CD4-positive, alpha-beta T cell treated with Interleukin-17A for 1 hour (primary cell): ENCODE measurements at places on chromosomes 6 and 20.

- DNase-seq, result no peak
Measured at GRCh38 chr6:80445751-80446150, 339.3 kb downstream of the BCKDHB start.

DNA sequence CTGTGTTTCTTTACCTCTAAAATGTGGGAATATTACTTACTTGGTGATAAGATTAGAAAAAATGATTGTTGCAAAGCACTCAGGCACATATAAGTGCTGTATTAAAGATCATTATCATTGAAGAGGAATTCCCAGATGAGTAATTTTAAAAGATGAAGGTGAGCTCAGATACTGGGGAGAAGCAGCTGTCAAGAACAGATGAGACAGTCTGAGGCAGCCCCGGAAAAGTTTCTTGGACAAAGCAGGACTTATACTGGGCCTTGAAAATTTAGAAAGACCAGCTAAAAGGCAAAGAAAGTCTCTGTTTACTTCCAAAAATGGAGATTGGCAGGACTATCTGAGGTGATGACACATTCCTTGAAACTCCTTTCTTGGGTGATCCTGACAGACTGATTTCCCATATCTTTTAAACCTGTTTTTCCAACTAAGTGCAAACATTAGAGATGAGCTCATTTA lies 93.8 kb upstream of the MARCKS start:
- no peak for DNase-seq

DNA sequence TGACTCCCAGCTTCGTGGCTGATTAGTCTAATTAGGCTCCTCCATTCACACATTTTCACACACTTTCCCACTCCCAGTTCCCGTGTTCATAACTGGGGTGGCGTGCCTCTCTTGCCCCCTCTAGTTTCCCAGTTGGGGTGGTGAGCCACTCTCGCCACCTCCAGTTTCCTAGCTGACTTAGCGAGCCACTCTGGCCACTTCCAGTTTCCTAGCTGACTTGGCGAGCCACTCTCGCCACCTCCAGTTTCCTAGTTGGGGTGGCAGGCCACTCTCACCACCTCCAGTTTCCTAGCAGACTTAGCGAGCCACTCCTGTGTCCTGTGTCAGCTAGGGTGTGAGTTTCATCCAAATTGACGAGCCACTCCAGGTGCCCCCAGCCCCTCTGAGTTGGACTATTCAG lies 7.4 kb upstream of the GMPR start:
- DNase-seq, result no peak

GRCh38 chr6:87661503-87661902 lies 40.5 kb downstream of the AKIRIN2 start:
- DNase-seq, result no peak

GRCh38 chr6:87384449-87384848 lies 23.3 kb upstream of the CFAP206 start:
- no peak for DNase-seq

DNA sequence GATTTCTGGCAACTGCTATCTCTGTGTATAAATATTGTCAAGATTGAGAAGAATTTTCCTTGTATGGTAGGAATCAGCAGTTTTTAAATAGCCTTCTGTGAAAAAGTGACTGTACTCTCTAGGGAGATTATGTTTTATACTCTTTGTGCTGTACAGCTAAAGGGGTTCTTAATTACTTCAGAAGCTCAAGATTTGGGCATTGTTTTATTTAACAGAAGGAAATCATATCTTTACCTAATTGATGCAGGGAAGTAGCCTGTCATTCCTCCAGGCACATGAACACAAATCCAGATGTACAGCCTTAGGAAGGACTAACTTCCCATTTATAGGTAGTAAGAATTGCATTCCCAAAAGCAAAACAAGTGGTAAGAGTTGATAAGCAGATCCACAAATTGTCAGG lies 1.3 kb downstream of the CALHM5 start:
- no peak for DNase-seq

DNA sequence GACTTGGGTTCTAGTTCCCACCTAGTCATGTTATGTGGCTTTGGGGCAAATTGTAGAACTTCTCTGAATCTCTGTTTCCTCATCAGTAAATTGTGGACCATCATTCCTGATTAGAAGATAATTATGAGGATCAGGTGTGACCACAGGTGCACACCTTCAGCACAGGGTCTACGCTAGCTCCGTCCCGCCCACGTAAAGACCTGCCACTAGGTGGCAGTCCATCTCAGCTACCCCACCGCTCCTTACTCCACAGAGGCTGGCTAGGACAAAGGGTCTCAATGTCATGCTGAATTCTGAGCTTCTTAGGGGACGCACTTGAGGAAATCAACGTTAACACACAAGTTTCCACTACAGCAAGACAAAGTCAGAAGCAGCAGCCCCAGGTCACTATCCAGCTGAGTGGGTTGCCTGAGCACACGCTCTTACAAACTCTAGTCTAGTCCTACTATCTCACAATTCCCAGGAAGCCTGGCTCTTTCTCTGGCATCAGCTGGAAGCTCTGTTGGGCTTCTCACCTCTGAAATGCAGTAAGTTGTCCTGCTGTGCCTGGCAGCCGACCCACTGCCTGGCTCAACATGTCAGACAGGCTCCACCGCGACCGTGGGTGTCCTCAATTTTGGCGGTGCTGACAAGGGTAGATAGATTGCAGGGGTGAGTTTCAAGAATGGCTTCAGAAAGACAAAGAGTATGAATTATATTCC lies 2.0 kb upstream of the PLCG1 start:
- DNase-seq, result peak; percentile 76

DNA sequence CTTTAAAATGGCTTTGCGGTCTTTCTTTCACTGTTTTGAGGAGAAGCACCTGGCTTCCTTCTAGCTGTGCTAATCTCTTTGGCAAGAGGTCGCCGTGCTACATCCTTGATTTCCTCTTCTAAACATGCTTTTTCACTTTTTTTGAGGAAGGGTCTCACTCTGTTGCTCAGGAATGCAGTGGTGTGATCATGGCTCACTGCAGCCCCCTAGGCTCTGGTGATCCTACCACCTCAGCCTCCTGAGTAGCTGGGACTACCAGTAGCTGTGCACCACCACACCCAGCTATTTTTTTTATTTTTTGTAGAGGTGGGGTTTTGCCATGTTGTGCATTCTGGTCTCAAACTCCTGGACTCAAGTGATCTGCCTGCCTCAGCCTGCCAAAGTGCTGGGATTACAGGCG lies 40.5 kb downstream of the RSPH3 start:
- DNase-seq, result no peak

DNA sequence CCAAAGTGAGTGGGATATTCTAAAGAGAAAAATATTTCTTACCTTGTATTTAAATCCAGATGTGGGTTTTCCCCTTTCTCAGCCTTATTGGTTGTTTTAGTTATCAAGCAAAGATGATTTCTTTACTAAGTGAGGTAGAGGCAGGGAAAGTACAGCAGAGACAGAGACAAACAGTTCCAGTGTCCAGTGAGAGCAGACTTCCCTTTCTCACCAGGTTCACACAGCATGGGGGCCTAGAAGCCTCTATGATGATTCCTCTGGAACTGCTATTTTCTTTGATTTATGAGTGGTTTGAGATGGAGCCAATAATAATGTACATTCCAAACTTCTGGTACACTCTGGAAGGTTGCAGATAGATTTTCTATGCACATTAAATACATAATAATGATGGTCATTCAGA lies 234.0 kb upstream of the MARCKS start:
- DNase-seq, result no peak

DNA sequence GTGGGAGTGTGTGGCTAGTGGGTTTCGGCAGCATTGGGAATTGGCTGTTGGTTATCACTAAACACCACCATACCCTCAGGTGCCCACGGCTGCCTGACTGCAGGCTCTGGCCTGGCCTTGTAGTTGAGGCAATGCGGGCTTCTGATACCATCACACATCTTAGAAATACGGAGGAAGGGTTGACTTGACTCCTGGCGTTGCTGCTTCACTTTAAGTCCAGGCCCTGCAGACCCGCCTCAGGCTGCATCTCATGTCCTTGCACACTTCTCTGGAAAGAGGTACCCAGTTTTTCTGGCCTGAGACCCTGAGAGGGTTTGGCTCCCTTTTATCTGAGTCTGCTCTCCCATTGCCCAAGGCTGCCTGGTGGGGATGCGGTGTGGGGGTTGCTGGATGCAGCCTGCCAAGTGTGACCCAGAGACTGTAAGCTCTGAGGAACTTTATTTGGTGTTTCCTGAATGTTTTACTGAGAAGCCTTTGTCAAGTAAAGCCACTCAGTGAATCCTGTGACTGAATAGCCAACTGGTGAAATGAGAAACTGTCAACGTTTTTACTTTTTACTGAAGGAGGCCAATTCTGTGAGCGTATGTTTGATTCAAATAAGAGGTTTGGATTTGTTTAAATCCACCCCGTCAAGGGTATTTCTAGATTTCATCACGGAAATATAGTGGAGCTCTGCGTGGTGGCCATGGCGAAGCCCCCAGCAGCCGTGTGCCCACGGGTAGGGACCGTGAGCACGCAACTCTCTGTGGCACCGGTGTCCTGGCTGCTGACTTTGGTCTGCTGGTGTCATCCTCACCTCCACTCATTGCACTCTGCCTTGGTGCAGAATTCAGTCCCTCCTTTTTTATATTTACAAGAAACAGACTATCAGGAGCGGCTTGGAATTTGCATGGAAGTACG lies 160.1 kb downstream of the DTNBP1 start:
- no peak for DNase-seq

DNA sequence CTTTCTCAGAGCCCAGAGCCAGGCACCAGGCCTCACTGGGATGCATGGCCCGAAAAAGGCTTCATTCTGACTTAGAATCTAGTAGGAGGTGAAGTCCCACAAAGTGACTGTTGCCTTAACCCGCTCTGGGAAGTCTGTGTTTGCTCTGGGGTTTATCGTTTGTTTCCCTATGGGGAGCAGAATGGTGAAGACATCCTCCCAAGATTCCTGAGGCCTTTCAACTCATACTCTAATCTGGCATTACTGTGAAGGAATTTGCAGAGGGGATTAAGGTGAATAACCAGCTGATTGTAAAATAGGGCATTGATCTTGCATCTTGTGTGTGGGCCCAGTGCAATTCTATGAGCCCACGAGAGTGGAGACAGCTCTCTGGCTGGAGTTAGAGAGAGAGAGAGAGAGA lies 67.8 kb downstream of the CDH26 start:
- no peak for DNase-seq

- no peak for DNase-seq
Measured at GRCh38 chr6:31008165-31008564, 2.1 kb upstream of the MUC22 start.

GRCh38 chr6:40378071-40378724 lies 209.0 kb downstream of the LRFN2 start:
- DNase-seq, result no peak

DNA sequence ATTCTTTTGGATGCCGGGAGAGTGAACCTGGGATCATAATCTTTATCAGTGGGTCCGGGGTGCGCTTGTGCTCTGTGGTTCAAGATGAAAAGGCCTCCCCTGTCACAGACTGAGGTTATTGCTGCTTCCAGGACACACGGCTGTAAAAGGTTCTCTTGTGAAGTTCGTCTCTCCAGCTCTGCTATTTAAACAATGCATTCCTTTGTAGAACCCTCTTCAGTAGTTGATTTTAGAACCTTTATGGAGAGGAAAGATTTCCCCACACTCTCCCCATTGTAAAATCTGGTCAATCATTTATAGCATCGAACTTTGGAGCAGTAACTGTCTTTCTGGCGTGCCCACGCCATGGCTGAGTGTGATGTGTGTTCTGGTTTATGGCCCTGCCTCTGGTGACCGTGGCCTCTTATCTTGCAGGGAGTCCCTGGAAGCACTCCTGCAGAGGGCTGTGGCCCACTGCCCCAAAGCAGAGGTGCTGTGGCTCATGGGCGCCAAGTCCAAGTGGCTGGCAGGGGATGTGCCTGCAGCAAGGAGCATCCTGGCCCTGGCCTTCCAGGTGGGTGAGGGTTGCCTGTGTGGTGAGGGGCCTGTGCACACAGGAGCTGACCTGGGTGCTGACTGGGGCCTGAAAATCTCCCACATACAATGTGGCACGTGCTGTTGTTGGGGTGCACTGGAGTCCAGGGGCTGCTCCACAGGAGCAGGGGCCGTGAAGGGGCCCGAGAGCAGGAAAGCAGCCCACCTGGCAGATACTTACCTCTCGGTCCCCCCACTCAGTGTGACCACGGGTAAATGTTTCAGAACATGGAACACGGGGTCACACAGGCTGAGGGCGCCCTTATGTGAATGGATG lies 11.6 kb upstream of the C20orf204 start:
- no peak for DNase-seq

GRCh38 chr6:111162504-111162903 lies 75.2 kb downstream of the SLC16A10 start:
- DNase-seq, result peak; percentile 10

GRCh38 chr6:159252955-159253508 lies 83.8 kb downstream of the FNDC1 start:
- DNase-seq, result peak; percentile 26

DNA sequence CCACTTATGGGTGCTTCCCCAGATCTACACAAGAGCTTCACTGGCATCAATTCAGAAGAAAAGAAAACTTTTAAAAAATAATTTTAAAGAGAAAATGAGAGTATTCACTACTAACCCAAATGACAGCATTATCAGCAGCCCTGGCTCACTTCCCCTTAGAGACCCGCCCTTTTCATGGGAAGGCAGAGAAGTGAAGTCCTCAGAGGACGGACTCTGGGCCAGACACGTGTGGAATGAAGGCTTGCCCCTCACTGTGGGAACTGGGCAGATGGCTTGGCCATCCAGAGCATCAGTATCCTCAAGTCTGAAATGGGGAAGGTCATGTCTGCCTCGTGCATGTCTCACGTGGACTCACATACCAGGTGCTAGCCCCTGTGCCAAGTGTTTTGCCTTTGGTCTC lies 63.5 kb downstream of the JAG1 start:
- no peak for DNase-seq

DNA sequence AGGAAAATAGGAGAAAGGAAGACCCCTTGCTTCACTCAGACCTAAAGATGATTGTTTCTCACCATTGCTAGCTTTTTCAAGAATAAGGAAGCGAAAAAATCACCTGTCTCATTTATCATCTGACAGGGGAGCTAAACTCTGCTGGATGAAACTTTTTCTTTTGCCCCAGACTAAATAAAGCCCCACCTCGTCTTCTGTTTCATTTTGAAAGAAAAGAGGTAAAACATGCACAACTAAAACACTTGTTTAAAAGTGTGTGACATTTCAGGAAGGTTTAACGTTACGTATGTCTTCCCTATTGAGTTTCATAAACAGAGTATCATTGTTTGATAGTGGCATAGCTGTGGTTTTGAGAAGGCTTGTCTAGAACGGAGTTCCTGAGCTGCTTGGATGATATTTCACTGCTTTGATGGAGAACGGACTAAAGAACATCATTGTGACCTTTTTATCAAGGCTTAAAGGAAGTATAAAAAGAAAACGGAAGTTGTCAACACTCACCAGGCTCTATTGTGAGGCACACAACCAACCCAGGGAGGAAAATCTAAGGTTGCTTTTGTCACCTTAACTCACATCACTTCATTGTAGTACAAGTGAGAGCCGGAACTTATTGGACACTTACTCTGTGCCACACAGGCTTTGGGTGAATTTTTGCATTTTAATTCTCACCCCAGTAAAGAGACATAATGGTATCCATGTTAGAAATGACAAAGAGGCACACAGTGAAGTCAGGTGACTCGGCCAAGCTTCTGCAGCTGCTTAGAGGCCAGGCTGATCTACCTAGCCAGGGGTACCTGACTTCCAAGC lies 29.5 kb downstream of the TSHZ2 start:
- peak; percentile 53 for DNase-seq
